IPS-NIHi11 (cell line): ENCODE measurements at places on chromosomes 11 and 22.

- no peak for DNase-seq
Measured at GRCh38 chr11:76761718-76762355, 21.3 kb upstream of the TSKU start.

DNA sequence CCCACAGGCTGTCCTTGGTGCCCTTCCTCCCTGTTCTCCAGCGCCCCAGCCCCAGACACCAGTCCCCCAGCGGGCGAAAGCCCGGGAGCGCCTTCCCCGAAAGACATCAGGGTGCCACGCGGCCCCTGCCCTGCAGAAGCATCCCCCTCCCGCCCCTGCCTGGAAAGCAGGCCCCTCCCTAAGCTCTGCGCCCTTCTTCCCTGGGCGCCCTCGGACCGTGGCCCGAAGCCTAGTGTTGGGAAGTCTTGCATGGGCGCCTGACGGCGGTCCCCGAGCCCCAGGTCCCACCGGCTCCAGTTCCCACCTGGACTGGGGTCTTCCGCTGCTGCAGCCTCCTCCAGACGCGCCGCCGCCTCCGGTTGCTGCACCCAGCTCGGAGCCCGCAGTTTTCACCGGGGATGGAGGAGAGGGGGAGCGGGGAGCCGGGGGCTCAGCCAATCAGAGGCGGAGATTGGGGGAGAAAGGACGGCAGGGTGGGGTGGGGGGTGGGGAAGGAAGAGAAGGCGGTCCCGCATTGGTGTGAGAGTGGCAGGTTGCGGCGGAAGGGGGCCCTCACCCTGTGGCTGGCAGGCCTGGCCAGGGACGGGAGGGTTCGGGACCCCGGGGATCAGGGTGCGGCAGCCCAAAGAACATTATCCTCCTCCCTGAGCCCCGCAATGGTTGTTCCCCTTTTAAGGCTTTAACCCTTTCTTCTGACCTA is at the start of gene THY1:
Gene THY1 (minus strand): TSS at position 364 of the 700 bp plus-strand sequence. CDS start 2,267 bp downstream, outside the sequence.
- peak; percentile 95 for DNase-seq

- DNase-seq = no peak
Measured at GRCh38 chr11:127195501-127196120, 195.0 kb upstream of the KIRREL3 start.

- DNase-seq = no peak
Measured at GRCh38 chr11:33690290-33691065, 10.1 kb downstream of the C11orf91 start.

GRCh38 chr11:95231881-95232605 is 1.0 kb upstream of the SESN3 start:
- DNase-seq = peak; percentile 25
